Skin of body (tissue), 3 donors: ENCODE measurements at places on chromosomes 12 and 14. TPM values are rescaled to one million over a fixed set of nuclear protein-coding genes. Genes with fewer than 3 reads are reported as not detected.

DNA sequence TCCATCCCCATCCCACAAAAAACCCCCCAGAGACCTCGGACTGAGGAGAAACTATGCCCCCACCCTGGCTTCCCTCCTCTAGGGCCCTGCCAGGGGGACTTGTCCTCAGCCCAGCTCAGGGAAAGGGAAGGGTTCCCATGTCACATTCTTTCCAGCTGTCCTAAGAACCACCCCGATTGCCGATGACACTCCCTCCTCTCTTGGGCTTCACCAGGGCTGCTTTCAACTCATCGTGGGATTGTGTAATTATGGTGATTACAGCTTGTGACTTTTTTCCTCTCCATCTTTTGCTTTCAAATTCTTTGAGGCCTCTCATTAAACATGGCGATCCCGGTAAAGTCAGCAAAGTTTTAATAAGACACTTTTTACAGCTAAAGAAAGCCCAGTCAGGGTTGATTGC is 344.0 kb downstream of the DPF3 start:
- DNase-seq, result no peak

GRCh38 chr14:75941030-75941429 is 40.8 kb downstream of the TGFB3 start:
- DNase-seq, result no peak

- DNase-seq, result no peak
Observed at GRCh38 chr14:32018391-32019092, 58.6 kb upstream of the ARHGAP5 start.

DNA sequence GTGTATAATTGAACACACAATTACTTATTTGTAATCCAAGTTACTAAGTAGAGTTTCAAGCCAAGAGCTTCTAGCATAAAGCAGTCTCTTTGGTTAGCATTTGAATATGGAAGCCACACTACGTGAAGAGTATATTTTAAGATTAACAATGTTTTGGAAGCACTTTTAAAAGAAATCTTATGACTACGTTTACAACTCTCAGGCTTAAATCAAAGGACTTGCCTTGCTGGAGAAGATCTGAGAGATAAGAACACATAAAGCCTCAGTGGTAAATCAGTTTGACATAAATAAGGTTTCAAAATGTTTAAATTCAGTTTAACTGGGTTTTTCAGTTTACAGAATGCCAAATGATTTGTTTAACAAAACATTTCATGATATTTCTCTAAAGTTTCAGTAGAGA is 161.9 kb upstream of the PDE3A start:
- DNase-seq, result no peak

- no peak for DNase-seq
Observed at GRCh38 chr12:121849665-121850064, 9.0 kb downstream of the HPD start.

DNA sequence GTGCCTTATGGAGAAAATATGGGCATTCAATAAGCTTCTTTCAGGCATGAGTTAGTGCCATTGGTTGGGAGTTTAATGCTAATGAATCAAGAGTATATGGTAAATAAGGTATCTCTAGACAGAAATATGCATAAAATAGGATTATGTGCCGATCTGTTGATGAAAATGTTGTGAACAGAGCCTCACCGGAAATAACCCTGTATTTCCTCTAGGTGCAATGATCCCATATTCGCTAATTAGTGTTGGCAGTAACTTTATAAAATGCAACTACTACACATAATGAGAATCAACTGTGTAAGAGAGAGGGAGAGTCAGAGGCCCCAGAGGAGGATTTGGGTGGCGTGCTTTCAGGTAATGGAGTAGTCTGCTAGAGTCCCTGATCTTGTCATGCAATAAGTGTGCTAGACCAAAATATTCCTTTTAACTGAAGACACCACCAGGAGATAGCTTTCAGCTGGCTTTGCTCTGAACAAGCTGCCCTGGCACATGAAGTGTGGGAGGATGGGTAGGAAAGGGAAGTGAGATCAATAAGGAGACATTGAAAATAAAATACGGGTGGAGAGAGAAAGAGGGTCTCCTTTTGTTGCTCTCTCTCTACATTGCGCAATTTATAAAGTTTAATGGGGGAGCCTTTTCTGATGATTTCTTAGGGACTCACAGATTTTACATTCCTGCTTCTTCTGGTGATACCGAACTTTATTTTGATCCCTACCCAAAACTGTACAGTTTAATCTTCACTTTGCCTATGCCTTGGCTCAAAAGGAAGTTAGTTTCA is 68.6 kb upstream of the PLXNC1 start:
- no peak for DNase-seq

DNA sequence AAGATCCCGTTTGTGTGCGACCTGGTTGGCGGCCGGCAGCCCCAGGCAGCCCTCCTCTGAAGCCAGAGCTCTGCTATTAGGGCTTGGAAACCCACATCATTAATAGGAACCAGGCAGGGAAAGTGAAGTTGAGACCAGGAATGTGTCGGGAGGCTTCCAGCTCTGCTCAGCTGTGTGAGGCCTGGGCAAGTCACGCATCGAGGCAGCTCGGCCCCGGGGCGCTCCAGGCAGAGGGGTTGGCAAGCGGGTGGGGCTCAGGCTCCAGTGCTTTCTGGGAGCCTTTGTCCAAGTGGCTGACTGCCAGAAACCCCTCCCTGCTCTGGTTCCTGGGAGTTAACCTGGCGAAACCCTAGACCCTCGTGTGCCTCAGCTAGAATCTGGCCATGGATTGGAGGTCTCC is 1151.7 kb downstream of the VRK1 start:
- peak; percentile 58 for DNase-seq

DNA sequence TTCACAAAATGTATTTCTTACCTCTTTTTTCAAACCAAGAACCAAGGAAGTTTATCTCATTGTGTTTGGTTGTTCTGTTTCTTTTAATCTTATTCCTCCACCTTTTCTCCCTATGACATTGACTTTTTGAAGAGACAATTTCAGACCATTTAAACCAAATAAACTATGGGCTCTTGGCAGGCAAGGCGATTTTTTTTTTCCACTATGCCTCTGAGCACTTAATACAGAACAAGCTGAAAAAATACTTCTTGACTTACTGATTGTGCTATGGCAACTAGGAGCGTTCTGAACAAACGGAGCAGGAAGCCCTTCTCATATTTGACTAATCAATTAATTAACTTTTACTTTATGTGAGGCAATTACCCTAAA is 98.0 kb downstream of the ZNF664 start:
- no peak for DNase-seq

- DNase-seq, result no peak
Observed at GRCh38 chr12:109527489-109528123, 45.7 kb downstream of the MMAB start.

DNA sequence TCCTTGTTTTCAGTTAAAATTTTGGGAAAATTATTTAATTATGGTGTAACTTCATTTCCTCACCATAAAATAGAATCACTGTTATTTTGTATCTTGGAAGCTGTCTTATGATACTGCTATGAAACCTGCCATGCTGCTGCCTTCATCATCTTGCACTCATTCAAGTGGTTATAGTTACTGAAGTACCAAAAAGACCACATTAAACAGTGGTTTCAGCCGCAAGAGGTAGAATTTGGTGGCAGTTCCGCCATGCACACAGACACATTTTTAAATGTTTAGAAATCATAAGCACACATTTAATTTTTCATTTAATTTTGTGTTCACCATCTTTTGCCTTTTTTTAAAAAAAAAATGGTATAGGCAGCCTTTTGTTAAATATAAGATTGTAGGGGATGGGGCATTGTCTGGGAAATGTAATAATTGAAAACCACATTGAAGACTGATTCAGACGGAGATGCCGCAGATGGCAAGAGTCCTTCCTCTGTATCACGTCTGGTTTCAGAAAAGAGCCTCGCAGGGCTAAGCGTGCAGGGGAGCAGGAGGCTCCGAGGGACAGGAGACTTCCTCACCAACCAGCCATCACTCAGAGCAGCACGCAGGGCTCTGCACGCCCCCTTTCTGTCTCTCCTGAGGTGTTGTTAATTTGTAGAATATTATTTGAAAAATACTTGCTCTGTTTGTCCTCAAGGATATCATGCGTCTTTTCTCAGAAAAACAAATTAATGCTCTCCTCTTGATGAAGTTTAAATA is 115.2 kb upstream of the PELI2 start:
- DNase-seq, result no peak

- DNase-seq, result no peak
Observed at GRCh38 chr14:105059925-105060565, 5.2 kb downstream of the GPR132 start.

The TAS2R31 gene
- 13.5 TPM for total RNA-seq
